ENCODE measurements at places on chromosomes 12 and 14. TPM values are rescaled to one million over a fixed set of nuclear protein-coding genes. Genes with fewer than 3 reads are reported as not detected.

The PTHLH gene
- total RNA-seq = 7.5 TPM

The SALL2 gene
- 1.1 TPM for total RNA-seq

The TAS2R9 gene
- not detected for total RNA-seq

The ABHD4 gene
- 21.7 TPM for total RNA-seq

The KRT85 gene
- total RNA-seq = not detected

The FAM161B gene
- 4.0 TPM for total RNA-seq

GRCh38 chr12:99767809-99768208 lies 120.3 kb downstream of the GARIN6 start:
- DNase-seq = peak; percentile 14

DNA sequence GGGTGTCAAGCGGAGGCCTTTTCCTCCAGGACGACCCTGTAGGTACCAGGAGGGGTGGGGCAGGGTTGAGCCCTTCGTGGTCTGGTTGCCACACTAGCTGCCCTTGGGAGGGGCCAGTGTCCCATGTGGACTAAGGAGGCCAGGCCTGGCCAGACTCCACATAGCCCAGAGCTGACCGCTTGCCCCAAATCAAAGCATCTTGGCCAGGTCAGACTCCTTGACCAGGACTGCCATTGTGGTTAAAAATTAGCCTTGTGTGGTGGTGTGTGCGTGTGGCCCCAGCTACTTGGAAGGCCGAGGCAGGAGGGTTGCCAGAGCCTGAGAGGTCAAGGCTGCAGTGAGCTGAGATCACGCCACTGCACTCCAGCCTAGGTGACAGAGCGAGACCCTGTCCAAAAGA lies 24.8 kb downstream of the ALDH2 start:
- DNase-seq = no peak

DNA sequence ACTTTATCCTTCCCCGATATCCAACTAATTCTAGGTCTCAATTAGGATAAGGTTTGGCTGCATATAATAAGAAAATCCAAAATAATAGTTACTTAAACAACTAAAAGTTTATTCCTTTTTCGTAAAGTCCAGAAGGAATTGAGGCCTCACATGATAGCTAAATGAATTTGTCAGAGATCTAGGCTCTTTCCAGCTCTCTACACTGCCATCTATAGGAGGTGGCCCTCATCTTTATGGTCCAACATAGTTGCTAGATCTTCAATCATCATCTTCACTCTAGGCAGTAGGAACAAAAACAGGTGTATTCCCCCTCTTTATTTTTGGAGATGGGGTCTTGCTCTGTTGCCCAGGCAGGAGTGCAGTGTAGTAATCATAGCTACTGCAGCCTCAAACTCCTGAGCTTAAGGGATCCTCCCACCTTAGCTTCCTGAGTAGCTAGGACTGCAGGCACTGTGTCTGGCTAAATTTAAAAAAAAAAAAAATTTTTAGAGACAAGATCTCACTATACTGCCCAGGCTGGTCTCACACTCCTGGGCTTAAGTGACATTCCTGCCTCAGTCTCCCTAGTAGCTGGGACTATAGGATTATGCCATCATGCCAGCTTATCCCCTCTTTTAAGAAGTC lies 46.5 kb upstream of the SAV1 start:
- DNase-seq = peak; percentile 46

- DNase-seq = peak; percentile 70
Measured at GRCh38 chr12:68240975-68241374, 12.4 kb downstream of the IL22 start.

- no peak for DNase-seq
Measured at GRCh38 chr12:51381226-51382079, 9.8 kb downstream of the GALNT6 start.

DNA sequence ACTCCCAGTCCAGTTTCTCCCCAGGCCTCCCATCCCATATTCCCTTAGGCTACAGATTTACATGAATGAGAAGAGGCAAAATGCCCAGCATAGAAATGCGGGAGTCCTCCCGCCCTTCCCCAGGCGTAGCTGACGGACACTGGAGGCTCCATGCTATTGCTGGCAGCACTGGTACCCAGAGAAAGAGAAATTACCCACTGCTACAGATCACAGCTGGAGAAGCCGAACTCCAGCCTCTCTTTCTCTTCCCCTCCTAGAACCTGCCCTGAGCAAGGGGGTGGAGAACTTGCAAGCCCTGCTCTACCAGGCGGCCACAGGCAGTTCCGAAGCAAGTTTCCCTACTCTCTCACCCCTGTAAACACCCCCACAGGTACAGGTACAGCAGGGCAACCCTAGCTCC lies 3.6 kb downstream of the LTBR start:
- DNase-seq = no peak

DNA sequence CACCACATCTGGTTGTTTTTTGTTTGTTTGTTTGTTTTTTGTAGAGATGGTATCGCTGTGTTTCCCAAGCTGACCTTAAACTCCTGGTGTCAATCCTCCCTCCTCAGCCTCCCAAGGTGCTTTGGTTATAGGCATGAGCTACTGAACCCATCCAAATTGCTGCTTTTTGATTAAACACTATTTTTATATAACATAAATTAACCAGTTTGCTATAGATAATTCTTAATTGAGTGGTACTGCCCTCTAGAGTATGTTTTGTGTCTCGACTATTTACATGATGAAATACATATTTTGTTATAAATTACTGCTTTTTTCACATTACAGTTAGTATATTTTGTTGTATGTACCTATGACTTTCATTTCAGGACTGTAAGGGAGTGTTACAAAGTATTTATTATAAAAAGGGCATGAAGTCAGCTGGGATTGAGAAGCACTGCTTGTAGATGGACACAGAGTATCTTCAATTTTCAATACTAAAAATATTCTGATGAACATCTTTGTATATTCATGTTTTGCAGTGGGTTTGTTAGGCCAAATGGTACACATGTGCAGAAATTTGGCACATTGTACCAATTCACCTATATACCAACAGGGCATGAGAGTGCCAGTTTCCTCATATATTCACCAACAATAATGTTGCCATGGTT lies 14.9 kb upstream of the SCAF11 start:
- DNase-seq = no peak

DNA sequence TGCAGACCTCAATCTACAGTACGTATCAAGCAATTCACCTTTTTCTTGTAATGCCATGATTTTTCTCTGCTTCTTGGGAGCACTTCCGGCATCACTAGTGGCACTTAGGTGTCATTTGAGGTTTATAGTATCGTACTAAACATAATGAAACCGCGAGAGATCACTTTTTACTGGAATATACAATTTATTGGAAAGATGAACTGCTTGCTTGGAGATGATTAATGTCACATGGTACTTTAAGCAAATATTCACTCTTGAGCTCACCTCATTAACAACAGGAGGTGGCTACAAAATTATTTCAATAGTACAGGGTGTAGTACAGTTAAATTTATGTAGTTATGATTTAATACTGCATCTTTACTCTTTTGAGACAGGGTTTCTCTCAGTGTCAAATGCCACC lies 11.5 kb downstream of the FUT8 start:
- DNase-seq = no peak

DNA sequence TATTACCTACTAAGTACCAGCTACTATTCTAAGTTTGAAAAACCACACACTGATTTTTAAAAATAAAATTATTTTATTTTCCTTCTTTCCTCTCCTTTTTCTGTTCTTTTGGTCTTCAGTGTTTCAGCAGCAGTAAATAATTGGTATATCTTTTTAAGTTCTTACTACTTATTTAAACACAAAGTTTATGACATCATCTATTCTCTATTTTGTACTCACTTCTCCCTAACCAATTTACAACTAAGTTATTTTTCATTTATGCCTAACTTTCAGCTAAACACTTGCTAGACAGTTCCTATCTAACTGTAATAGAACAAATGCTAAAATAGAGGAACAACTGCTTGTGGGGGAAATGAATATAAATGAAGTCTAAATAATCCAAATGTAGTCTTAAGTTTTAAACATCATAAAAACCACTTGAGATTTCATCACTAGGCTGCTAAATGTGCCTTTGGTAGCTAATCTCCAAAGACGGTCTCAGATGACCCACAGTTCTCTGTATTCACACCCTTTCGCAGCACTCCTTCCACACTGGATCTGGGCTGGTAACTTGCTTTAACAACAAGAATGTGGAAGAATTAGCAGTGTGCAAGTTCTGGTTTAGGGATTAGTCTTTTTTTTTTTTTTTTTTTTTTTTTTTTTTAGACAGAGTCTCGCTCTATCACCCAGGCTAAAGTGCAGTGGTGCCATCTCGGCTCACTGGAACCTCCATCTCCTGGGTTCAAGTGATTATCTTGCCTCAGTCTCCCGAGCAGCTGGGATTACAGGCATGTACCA lies 41.0 kb downstream of the TFCP2 start:
- DNase-seq = no peak

GRCh38 chr12:113997365-113997764 lies 31.2 kb upstream of the RBM19 start:
- DNase-seq = no peak

- no peak for DNase-seq
Measured at GRCh38 chr14:78989221-78989620, 819.0 kb downstream of the NRXN3 start.

DNA sequence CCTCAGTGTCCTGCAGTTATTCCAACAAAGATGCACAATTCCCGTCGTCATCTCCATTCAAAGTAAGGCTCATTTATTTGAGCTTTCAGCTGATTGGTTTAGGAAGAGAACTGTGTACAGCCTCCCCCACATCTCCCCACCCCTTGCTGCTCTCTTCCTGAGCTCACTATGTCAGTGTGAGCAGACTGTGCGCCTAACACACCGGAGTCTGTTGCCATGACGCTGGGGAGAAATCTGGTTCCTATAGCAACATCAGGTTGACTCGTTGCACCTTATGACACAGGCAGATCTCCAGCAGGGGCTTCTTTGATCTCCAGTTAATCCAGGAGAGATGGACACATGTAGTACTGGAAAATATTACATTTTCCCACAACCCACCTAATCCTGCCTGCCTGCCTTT lies 319.4 kb downstream of the CACNA1C start:
- DNase-seq = peak; percentile 34

GRCh38 chr12:28059220-28059619 lies 86.7 kb upstream of the PTHLH start:
- no peak for DNase-seq

All from M059J (cell line).